ENCODE measurements at places on chromosomes 11 and 22. TPM values are rescaled to one million over a fixed set of nuclear protein-coding genes. Genes with fewer than 3 reads are reported as not detected.

GRCh38 chr11:35969089-35970042 lies 25.5 kb downstream of the LDLRAD3 start:
- no peak overlapping the region for H3K4me3 ChIP-seq
- no peak overlapping the region for H3K27ac ChIP-seq
- DNase-seq: no peak
- no peaks in the 10 kb centered on the region for H3K36me3 ChIP-seq
- peaks cover 2% of the 10 kb centered on the region for H3K27me3 ChIP-seq
- H3K4me1 ChIP-seq: no peaks in the 10 kb centered on the region

Gene ELMOD1
- total RNA-seq: not detected

Gene FOLR1
- total RNA-seq: not detected

Gene SART1
- total RNA-seq: 81.9 TPM

Gene GPR83
- total RNA-seq: 0.11 TPM

GRCh38 chr11:5288108-5288905 lies 13.4 kb downstream of the OR51B4 start:
- no peak overlapping the region for H3K27ac ChIP-seq
- no peak overlapping the region for H3K4me3 ChIP-seq
- DNase-seq: no peak
- H3K4me1 ChIP-seq: no peaks in the 10 kb centered on the region

Gene PDE2A
- 1.2 TPM for total RNA-seq

GRCh38 chr22:42895087-42895486 lies 38.0 kb upstream of the ARFGAP3 start:
- H3K4me3 ChIP-seq: no peak overlapping the region
- H3K27ac ChIP-seq: peak overlapping the region; percentile 72
- H3K4me1 ChIP-seq: peaks cover 48% of the 10 kb centered on the region
- DNase-seq: no peak
- H3K36me3 ChIP-seq: no peaks in the 10 kb centered on the region
- H3K27me3 ChIP-seq: no peaks in the 10 kb centered on the region

GRCh38 chr11:92137747-92138146 lies 86.9 kb upstream of the FAT3 start:
- no peaks in the 10 kb centered on the region for H3K27me3 ChIP-seq
- no peak overlapping the region for H3K4me3 ChIP-seq
- no peak for DNase-seq

GRCh38 chr22:19625331-19626041 lies 88.8 kb upstream of the SEPTIN5 start:
- no peaks in the 10 kb centered on the region for H3K36me3 ChIP-seq
- H3K27ac ChIP-seq: peak overlapping the region; percentile 70
- H3K4me1 ChIP-seq: peaks cover 7% of the 10 kb centered on the region
- H3K4me3 ChIP-seq: no peak overlapping the region
- H3K27me3 ChIP-seq: no peaks in the 10 kb centered on the region

Gene ANGPTL5
- total RNA-seq: not detected

- H3K4me1 ChIP-seq: peaks cover 4% of the 10 kb centered on the region
- no peak overlapping the region for H3K27ac ChIP-seq
- no peaks in the 10 kb centered on the region for H3K36me3 ChIP-seq
- H3K4me3 ChIP-seq: no peak overlapping the region
Measured at GRCh38 chr22:46083383-46084350, 66.7 kb upstream of the PPARA start.

Gene OR51I1
- not detected for total RNA-seq

GRCh38 chr11:17877886-17878285 lies 135.0 kb downstream of the SERGEF start:
- H3K4me1 ChIP-seq: no peaks in the 10 kb centered on the region
- no peak overlapping the region for H3K27ac ChIP-seq
- DNase-seq: no peak

DNA sequence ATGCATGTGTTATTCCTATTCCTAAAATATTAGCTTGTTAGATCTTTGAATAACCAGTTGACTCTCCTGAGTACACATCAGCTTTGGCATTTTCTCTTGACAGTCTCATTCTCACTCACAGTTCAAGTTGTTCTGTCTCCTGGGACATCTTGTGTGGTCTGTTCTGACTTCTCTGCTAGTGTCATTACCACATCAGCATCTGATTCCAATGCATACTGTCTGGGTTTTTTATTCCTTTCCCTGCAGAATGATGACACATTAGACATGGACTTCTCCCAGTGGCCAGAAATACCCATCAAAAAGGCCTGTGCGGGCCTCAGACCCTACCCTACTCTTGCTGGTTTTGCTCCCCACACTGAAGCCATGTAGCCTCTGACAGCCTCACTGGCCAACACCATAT lies 2.7 kb downstream of the ZNF74 start:
- peak overlapping the region; percentile 50 for H3K4me3 ChIP-seq
- no peak for DNase-seq
- H3K27ac ChIP-seq: peak overlapping the region; percentile 48
- no peaks in the 10 kb centered on the region for H3K27me3 ChIP-seq
- peaks cover 10% of the 10 kb centered on the region for H3K36me3 ChIP-seq

Gene PIH1D2
- not detected for total RNA-seq

Gene CALCA
- not detected for total RNA-seq

Gene TAF10
- total RNA-seq: 116 TPM

Gene SYT7
- not detected for total RNA-seq

GRCh38 chr11:1422481-1422880 lies 32.7 kb downstream of the BRSK2 start:
- no peaks in the 10 kb centered on the region for H3K4me1 ChIP-seq
- DNase-seq: no peak
- no peak overlapping the region for H3K27ac ChIP-seq
- no peaks in the 10 kb centered on the region for H3K27me3 ChIP-seq
- no peak overlapping the region for H3K4me3 ChIP-seq

- H3K4me3 ChIP-seq: no peak overlapping the region
- H3K36me3 ChIP-seq: no peaks in the 10 kb centered on the region
- DNase-seq: no peak
- H3K27ac ChIP-seq: no peak overlapping the region
Measured at GRCh38 chr11:107856981-107857517, 1.5 kb downstream of the SLC35F2 start.

GRCh38 chr11:132111838-132112237 lies 741.4 kb downstream of the NTM start:
- no peaks in the 10 kb centered on the region for H3K36me3 ChIP-seq
- H3K4me3 ChIP-seq: no peak overlapping the region
- no peak for DNase-seq
- no peak overlapping the region for H3K27ac ChIP-seq

DNA sequence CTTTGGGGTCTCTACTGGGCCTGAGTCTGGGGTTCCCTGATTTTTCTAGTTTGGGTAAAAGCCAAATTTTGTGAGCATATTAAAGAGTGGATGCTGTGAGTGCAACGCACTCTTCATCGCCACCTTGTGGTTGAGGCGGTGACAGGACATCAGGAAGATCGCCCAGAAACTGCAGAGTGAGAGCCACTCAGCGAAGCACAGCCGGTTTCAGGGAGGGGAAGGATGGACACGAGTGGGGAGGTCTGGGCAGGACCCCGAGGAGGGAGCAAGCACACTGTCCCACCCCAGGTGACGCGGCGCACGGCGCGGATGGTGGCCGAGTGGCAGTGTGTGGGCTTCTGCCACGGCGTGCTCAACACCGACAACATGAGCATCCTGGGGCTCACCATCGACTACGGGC lies 9.1 kb downstream of the SELENOO start:
- peak; percentile 61 for DNase-seq
- no peaks in the 10 kb centered on the region for H3K27me3 ChIP-seq
- H3K36me3 ChIP-seq: peaks cover 54% of the 10 kb centered on the region
- no peak overlapping the region for H3K4me3 ChIP-seq
- peak overlapping the region; percentile 97 for H3K27ac ChIP-seq
- H3K4me1 ChIP-seq: peaks cover 42% of the 10 kb centered on the region

GRCh38 chr11:119567688-119568582 lies 145.0 kb upstream of the THY1 start:
- H3K36me3 ChIP-seq: no peaks in the 10 kb centered on the region
- peaks cover 1% of the 10 kb centered on the region for H3K27me3 ChIP-seq
- H3K4me3 ChIP-seq: no peak overlapping the region
- no peak for DNase-seq

DNA sequence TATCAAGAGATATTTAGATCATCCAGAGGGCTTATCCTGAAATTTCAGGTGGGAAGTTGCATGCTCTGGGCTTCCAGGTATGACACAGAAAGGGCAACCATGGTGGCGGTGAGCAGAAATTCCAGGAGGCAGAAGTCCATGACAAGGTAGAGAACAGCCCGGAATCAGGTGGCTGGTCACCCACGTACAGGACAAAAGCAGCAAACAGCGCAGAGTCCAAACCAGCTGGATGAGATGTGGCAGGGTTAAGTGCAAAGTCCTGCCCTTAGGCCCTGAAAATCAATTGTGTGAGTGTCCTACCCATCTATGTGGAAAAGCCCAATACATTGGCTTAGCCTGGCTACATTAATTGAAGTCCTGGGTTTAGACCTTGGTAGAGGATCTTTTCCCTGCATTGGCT lies 11.6 kb downstream of the PPFIBP2 start:
- no peak for DNase-seq
- no peak overlapping the region for H3K4me3 ChIP-seq
- peaks cover 65% of the 10 kb centered on the region for H3K4me1 ChIP-seq
- no peak overlapping the region for H3K27ac ChIP-seq
- no peaks in the 10 kb centered on the region for H3K36me3 ChIP-seq

DNA sequence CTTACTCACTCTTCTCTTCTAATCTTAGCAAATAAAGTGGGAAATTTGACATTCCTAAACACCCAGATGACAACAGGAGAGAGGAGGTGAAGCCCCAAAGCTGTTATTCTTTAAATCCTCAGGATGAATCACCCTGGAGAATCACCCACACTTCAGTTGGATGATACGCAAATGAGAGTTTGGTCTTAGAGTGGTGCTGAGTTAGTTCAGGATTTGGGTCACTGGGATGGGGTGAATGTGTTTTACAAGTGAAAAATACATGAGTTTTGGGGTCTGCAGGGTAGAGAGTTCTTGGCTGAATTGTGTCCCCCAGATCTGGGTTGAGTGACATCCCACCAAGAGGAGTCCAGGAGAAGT lies 117.2 kb downstream of the GGTLC2 start:
- H3K27me3 ChIP-seq: no peaks in the 10 kb centered on the region
- H3K27ac ChIP-seq: peak overlapping the region; percentile 74
- peak overlapping the region; percentile 19 for H3K4me3 ChIP-seq
- H3K4me1 ChIP-seq: peaks cover 34% of the 10 kb centered on the region
- no peaks in the 10 kb centered on the region for H3K36me3 ChIP-seq

Gene PLAAT2
- total RNA-seq: not detected

GRCh38 chr11:103926990-103927389 lies 109.5 kb upstream of the DDI1 start:
- no peaks in the 10 kb centered on the region for H3K27me3 ChIP-seq
- no peak overlapping the region for H3K4me3 ChIP-seq
- no peaks in the 10 kb centered on the region for H3K36me3 ChIP-seq

- H3K27me3 ChIP-seq: peaks cover 14% of the 10 kb centered on the region
- no peak for DNase-seq
- no peak overlapping the region for H3K27ac ChIP-seq
- no peak overlapping the region for H3K4me3 ChIP-seq
Measured at GRCh38 chr11:115463606-115464005, 40.6 kb downstream of the CADM1 start.

DNA sequence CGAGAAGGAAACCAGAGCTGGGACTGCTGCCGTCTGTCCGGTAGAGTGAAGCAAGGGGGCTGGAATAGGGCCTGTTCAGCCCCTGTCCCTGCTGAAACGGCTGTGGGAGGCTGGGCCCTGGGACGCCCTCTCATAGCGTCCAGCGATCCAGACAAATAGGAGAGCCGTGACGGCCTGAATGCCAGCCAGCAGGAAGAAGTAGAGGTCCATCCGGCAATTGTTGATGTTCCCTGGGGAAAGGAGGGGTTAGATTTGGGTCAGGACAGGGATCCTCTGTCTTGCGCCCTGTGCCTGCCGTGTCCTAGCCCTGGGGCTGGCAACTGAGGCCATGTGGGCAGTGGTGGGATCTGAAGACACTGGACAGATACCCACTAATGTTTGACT lies 12.9 kb downstream of the TMEM132A start:
- no peak for DNase-seq
- H3K36me3 ChIP-seq: no peaks in the 10 kb centered on the region
- H3K4me1 ChIP-seq: no peaks in the 10 kb centered on the region
- H3K4me3 ChIP-seq: no peak overlapping the region

Gene MMP13
- total RNA-seq: not detected

DNA sequence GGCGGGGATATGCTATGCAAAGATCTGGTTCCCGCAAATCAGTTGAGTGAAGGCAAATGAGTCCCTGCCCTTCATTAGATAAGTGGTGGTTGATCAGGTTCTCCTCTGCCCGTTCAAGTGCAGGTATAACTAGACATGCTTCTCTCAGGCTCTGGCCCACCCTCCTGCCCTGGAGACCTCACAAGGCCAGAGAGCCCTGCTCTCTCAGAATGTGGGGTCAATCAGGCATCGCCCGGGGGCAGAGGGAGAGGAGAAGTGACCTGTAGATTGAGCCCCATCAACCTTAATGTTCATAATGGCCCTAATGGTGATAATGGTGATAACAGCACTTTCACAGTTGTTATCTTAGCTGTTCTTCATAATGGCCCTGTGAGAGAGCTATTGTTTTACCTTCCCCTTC lies 224.3 kb downstream of the DSCAML1 start:
- peaks cover 1% of the 10 kb centered on the region for H3K4me1 ChIP-seq
- H3K36me3 ChIP-seq: no peaks in the 10 kb centered on the region
- no peak overlapping the region for H3K4me3 ChIP-seq

GRCh38 chr11:28058333-28058732 lies 49.6 kb downstream of the KIF18A start:
- H3K36me3 ChIP-seq: no peaks in the 10 kb centered on the region
- H3K27ac ChIP-seq: no peak overlapping the region
- DNase-seq: no peak
- H3K4me1 ChIP-seq: no peaks in the 10 kb centered on the region
- H3K27me3 ChIP-seq: no peaks in the 10 kb centered on the region

GRCh38 chr11:61742391-61742790 lies 10.0 kb upstream of the MYRF start:
- H3K27ac ChIP-seq: no peak overlapping the region
- no peaks in the 10 kb centered on the region for H3K36me3 ChIP-seq
- no peak overlapping the region for H3K4me3 ChIP-seq
- no peaks in the 10 kb centered on the region for H3K27me3 ChIP-seq
- no peak for DNase-seq
- no peaks in the 10 kb centered on the region for H3K4me1 ChIP-seq

Gene ADAMTS8
- not detected for total RNA-seq
